ENCODE measurements at places on chromosomes 5 and 9.

DNA sequence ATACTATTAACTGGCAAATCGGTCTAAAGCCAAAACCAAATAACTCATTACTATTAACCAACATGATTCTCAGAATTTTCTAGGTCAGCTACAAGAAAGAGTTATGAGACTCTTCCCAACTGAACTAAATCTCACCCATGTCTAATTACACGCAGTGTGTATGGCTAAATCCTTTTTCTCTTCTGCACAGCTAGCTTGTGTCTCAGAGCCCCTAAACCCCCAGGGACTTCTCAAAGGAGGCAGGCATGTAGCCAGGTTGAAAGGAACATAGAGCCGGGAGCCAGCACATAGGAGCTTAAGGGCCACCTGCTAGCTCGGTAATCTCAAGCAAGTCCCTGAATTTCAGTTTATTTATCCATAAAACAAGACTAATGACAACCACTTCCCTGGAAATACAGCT is 2.2 kb upstream of the GZMK start:
- no peak for DNase-seq

DNA sequence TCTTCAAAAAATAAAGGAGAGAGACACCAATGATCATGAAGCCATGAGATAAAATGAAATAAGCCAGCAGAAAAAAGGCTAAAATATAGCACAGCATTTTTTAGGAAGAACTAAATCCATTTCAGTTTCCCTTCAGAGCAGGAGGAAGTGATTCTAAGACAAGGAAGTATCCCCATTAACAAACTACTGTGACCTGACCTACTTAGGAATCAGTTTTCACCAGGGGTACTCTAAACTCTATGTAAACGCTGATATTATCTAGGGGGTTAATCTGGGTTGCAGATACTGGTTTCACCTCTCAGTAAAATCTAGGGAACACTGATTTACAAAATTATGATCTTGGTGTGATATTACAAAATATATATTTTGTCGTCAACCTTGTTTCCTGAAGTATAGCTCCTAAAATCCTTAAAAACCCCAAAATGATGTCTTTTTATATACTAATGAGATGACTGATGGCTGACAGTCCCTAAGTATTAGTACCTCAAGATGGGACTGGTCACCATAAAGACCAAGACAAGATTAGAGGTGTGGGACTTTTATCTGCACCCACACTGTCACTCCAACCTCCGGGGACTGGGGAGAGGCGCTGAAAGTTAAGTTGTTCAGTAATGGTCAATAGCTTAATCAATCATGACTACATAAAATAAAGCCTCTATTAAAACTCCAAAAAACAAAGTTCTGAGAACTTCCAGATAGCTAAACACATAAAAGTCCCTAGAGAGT is 2.9 kb upstream of the FNBP1 start:
- DNase-seq: no peak

DNA sequence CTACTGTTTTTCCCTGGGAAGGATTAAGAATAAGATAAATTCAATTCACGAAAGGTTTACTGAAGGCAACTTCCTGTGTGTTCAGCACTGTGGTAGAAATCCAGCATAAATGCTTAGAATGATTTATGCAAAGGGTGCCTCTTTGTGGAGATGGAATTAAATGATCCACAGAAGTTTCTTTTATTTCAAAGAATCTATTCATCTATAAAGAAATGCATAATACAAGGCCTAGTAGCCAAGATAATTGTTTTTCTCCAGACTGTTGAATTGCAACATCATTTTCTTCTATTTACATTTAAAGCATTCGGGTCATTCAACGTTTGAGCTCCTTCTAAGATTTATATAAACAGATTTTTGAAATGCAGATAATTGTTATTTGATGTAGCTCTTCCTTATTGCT is 138.8 kb upstream of the NFIL3 start:
- DNase-seq: no peak

DNA sequence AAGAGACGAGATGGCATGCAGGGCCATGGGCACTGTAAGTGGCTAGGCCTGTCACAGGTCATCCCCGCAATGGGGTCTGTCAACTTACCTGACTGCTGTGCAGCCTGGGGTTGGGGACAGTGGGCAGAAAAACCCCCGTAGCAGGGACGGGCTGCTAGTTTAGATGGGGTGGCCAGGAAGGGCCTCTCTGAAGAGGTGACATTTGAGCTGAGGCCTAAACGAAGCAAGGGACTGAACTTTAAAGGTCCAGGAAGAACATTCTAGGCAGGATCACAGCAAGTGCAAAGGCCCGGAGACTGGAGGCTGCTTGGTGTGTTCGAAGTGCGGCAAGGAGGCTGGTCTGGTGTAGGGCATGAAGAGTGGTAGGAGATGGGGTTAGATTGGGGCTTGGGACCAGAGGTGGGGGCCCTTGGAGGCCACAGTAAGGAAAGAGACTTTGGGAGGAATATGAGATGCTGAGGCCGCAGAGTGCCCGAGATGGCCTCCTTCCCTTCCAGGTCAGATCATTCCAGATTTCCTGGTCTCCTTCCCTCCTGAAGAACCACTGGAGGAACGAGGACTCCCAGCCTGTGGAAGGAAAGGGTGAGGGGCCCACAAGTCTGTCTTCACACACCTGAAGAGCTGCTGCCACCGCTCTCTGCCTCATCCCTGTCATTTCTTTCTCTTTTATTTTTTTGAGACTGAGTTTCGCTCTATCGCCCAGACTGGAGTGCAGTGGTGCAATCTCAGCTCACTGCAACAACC is 37.9 kb upstream of the SH3PXD2B start:
- DNase-seq: no peak

DNA sequence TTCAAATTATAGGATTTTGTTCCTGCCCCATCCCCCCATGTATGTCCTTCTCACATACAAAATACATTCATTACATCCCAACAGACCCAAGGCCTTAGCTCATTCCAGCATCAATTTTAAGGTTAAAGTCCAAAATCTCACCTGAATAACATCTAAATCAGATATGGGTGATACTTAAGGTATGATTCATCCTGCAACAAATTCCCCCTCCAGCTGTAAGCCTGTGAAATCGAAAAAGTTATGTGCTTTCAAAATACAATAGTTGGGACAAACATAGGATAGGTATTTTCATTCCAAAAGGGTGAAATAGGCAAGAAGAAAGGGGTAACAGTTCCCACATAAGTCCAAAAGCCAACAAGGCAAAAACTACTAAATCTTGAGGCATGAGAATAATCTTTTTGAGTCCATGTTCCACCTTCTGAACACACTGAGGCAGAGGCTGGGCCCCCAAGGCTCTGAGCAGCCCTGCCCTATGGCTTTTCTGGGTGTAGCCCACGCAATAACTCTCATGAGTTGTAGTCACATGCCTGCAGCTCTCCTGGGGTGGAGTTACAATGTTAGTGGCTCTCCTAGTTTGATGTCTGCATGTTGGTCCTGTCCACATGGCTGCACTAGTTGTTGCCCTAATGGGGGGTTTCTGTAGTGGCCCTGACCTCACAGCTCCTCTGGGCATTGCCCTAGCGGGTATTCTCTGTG is 243.9 kb upstream of the SMARCA2 start:
- no peak for DNase-seq

GRCh38 chr5:128099944-128100343 is 16.4 kb downstream of the SLC12A2 start:
- DNase-seq: no peak

DNA sequence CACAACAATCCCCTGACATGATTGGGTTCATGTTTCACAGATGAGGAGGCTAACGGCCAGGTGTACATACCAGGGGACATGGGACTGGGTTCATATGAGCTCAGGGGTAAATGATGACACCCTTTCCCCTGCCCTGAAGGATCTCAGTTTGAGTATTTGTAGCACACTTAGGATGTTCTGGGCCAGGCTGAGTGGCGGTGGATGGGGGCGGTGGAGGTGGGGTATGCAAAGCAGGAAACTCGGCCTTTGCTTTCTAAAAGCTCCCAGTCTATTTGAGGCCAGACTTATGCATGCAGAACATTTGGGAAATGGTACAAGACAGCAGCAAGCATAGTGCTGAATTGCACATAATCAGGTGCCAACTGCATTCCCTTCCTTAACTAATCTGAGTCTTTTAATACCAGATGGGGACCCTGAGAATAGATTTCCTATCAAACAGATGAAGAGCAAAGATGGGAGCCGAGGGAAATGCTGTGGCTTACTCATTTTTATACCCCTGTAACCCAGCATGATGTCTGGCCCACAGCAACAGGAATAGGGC is 4.9 kb upstream of the KCNIP1 start:
- DNase-seq: no peak

Measured in stimulated activated CD8-positive, alpha-beta memory T cell treated with anti-CD3 and anti-CD28 coated beads, Interleukin-12 subunit alpha, Interleukin-12 subunit beta, amount 100 ng/mL, for 4 hours (primary cell).